ENCODE measurements at places on chromosomes 1 and 21.

- no peak for DNase-seq
Measured at GRCh38 chr1:200005165-200005564, 22.3 kb upstream of the NR5A2 start.

GRCh38 chr1:217268058-217268457 is 362.8 kb downstream of the GPATCH2 start:
- no peak for DNase-seq

GRCh38 chr1:39544327-39544726 is 32.3 kb downstream of the PABPC4 start:
- DNase-seq, result no peak

DNA sequence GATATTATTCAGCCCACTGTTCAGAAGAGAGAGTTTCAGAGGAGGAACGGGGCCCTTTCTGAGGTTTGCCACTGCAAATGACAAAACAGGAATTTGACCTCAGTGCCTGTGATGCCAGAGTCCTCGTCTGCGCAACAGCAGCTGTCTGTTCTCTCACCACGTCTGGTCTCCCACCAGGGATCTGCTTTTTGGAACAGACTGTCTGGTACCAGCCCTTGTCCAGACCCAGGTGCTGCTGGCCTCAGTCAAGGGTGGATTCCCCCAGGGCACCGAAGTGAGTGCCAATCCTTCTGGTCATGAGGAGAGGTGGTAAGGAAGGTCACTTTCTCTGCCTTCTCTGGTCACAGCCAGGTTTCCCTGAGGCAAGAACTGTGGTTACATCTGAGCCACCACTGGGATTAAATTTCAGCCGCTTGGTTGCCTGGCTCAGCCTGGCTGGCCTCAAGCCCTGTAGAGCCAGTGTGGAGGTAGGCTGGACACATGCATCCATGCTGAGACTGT is 2.3 kb upstream of the BCAN start:
- DNase-seq, result no peak

DNA sequence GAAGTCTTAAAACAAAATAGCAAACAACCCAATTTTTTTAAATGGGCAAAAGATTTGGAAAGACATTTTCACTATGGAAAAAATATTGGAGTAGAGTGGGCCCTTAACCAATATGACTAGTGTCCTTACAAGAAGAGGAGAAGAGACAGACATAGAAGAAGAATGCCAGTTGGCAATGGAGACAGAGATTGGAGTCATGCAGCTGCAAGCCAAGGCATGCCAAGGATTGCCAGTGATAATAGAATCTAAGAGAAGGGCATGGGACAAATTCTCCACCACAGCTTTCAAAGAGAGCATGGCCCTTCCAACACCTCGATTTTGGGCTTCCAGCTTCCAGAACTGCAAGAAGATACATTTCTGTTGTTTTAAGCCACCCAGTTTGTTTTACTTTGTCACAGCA is 92.7 kb downstream of the RGS2 start:
- no peak for DNase-seq

DNA sequence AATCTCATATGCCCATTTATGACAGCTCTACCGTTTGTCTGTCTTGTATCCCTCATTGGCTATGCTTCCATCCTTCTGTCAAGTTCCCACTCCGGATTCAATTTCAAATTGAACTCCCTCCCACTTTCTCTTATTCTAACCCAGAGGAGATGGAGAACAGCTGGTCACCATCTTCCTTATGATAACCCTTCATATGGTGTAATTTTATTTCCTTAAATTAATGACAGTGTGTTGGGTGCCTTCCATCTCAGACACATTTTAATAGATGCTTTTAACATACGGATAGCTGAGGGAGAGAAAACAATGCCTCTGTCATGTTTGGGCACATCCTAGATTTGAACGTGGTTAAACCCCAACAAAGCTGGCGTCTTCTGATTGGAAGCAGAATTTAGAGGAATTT is 103.0 kb upstream of the PLXNA2 start:
- DNase-seq, result no peak
